ENCODE measurements at places on chromosomes 12 and 14.

- no peak for DNase-seq
These were observed 152.3 kb downstream of the PHETA1 start for GRCh38 chr12:111216387-111217159.

DNA sequence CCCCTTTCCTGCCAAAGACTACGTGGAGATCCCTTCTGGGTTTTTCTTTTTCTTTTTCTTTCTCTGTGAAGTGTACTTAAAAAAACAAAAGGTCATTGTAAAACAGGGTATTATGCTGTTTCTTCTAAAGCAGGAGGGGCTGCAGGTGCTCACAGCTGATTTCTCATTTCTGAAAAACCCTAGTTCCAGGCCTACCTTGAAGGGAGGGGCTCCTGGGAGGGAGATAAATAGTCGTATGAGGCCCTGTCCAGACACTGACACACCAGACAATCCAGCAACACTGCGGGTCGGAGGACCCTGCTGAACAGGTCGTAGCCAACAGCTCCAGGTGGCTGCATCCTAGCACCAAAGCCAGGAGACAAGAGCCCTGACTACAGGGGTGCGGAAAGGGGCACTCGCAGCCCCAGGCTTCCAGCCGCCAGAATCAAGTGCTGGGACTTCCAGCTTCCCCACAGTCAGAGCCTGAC, 41.1 kb downstream of the PSMA6 start:
- no peak for DNase-seq

DNA sequence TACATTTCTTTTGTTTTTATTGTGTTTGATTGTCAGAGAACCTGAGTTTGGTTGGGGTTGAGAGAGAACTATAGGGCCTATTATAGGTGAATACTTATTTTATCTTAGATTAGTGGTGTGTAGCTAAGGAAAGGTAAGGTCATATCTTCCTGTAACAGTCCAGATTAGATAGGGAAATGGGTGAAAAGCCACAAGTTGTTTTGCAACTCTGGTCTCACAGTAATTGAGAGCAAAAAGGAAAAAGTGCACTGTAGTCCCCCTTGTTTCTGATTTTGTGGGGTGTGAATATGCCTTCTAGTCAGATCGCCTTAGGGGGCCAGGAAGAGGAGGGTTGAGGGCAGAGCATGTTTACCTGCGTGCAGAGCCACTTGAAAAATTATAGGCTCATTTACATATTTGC, 8.9 kb downstream of the MSRB3 start:
- no peak for DNase-seq

GRCh38 chr14:71714225-71714624, 218.0 kb upstream of the RGS6 start:
- DNase-seq = no peak

GRCh38 chr12:9829483-9829882, 2.2 kb downstream of the KLRF1 start:
- no peak for DNase-seq

GRCh38 chr12:124608450-124608870, 41.0 kb upstream of the NCOR2 start:
- no peak for DNase-seq

DNA sequence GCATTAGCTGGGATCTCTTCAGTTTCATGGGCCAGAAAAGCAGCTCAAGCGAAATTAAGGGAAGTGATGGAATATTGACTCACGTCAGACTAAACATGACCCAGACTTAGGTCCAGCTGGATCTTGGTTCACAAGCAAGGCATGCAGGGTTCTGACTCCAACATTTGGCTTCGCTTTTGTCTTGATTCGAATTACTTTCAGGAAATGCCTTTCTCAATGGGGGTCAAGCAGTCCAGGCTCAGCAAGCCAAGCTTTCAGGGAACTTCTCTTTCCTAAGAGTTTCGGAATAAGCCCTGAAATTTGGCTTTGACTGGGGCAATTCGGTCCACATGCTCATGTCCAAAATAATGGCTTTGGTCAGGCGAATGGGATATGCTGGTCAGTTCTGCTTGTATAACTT, 678.7 kb upstream of the TMEM132C start:
- no peak for DNase-seq

DNA sequence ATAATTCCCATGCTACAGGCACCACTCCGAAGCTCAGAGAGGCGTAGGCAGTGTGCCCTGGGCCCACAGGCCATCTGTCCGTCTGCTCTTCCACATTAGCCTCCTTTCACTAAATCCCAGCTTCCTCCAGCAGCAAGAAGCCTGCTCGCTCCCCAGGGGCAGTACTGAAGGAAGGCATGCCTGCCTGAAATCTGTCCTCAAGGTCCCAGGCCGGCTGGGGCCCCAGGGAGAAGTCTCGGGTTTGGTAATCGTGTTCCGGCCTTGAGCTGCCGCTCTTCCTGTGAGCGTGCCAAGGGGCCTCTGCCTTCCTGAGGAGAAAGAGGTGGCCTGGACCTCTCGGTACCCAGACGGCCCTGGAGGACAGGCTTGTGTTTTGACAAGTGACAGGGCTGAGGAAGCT, 15.2 kb upstream of the DLK1 start:
- no peak for DNase-seq

DNA sequence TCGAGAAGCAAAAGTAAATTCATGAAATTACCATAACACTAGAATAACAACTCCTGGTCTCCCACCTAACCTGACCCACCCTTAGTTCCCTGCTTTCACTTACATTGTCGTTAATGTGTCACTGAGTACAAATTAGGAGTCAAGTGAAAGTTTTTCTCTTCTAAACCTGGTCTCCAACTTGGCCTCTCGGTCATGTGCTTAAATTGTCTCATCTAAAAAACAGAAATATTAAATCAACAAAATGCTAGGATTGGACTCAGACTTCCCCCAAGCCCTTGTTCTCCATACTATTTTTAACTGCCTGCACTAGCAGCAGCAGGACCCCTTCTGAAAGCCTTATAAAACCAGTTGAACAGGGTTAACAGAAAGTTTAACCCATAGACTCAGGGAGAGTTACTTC, 1.8 kb upstream of the BTG1 start:
- DNase-seq = no peak

- no peak for DNase-seq
These were observed 8.7 kb downstream of the STAC3 start for GRCh38 chr12:57242329-57242690.

DNA sequence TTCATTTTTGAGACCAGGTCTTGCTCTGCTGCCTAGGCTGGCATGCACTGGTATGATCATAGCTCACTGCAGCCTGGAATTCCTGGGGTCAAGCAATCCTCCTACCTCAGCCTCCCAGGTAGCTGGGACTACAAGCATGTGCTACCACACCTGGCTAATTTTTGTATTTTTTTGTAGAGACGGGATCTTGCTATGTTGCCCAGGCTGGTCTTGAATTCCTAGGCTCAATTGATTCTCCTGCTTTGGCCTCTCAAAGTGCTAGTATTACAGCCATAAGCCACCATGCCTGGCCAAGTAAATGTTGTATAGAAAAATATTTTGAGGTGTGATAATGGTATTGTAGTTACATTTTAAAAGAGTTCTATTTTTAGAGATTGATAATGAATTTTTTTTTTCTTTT, 12.6 kb downstream of the BIN2 start:
- DNase-seq = no peak

- DNase-seq = no peak
These were observed 13.7 kb downstream of the ATXN7L3B start for GRCh38 chr12:74551291-74551690.

- DNase-seq = no peak
These were observed 43.9 kb downstream of the MVK start for GRCh38 chr12:109617491-109617890.

DNA sequence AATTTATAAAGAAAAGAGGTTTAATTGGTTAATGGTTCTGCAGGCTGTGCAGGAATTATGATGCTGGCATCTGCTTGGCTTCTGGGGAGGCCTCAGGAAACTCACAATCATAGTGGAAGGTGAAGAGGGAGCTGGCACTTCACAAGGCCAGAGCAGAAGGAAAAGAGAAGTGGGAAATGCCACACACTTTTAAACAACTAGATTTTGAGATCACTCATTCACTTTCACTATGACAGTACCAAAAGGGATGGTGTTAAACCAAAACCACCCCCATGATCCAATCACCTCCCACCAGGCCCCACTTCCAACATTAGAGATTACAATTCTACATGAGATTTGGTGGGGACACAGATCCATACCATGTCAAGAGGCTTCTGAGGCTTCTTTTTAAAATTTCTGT, 62.6 kb downstream of the SLC38A4 start:
- no peak for DNase-seq
